ENCODE measurements at places on chromosomes 6 and 20.

DNA sequence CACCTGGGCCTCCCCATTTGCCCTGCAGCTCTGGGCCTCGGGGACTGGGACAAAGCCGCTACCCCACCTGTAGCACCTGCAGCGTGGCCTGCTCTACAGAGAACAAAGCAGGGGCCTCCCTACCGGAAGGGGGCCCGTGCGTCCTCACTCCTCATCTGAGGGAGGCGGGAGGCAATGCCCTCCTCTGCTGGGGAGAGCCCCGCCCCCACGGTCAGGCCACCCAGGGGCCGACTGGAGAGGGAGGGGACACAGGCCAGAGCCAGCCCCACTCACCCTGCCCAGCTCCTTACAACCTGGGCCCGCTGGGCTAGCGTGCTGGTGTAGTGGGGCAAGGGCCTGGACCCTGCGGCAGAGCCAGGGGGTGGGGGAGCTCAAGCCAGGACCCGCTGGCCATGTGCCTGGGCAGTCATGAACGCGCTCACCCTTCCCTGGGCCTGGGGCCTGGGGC is 8.0 kb downstream of the LAMA5 start:
- no peak for DNase-seq

GRCh38 chr20:44022464-44022863 is 107.8 kb downstream of the TOX2 start:
- no peak for DNase-seq

DNA sequence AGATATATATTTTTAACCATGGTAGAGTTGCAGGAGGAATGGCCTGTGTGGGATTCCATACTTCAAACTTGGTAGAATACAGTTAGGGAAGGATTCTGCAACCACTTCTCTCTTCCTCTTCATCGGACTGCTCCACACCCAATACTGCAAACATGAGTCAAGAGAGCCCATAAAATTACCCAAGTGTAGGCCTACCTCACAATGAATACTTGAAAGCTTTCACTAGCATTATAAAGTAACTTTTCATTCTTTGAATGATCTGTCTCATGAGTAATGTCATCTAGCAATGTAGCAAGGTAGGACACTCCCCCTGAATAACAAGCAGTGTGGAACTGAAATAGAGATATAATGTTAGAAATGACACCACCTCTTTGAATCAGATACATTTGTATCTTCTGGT is 79.4 kb downstream of the FOXC1 start:
- DNase-seq: no peak

DNA sequence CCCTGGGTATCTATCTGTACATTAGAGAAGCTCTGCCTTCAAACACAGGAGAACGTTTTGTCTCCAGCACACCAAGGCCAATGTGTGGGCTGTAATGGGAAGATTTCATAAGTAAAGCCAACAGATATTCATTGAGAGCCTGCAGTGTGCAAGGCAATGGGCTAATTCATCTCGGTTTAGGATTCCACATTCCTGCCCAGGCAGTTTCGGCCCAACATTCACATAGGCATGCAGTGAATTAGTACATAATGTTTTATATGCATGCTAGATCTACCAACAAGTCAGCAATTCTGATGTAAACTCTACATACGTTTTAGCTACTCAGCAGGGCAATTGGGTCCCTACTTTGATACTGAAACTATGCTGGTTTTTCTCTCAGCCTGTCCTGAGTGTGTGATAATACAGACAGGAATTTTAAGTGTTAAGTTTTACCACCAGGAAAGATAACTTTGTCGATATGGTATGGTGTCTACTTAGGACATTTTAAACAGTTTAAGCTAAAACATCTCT is 46.9 kb upstream of the NAA20 start:
- DNase-seq: no peak

DNA sequence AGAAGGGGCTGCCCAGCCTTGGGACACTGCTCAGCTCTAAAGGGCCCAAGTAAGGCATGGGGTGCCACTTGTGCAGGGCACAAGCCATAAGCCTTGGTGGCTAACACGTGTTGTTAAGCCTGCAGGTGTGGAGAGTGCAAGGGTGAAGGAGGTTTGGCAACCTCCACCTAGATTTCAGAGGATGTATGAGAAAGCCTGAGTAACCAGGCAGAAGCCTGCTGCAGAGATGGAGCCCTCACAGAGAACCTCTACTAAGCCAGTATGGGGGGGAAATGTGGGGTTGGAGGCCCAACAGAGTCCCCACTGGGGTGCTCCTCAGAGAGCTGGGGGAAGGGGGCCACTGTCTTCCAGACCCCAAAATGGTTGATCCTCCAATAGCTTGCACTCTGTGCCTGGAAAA is 32.6 kb downstream of the SERINC1 start:
- DNase-seq: no peak

- DNase-seq: no peak
These were observed 5.0 kb downstream of the ASIP start for GRCh38 chr20:34246126-34246626.

GRCh38 chr20:21378259-21378658 is 19.1 kb downstream of the NKX2-4 start:
- DNase-seq: no peak

DNA sequence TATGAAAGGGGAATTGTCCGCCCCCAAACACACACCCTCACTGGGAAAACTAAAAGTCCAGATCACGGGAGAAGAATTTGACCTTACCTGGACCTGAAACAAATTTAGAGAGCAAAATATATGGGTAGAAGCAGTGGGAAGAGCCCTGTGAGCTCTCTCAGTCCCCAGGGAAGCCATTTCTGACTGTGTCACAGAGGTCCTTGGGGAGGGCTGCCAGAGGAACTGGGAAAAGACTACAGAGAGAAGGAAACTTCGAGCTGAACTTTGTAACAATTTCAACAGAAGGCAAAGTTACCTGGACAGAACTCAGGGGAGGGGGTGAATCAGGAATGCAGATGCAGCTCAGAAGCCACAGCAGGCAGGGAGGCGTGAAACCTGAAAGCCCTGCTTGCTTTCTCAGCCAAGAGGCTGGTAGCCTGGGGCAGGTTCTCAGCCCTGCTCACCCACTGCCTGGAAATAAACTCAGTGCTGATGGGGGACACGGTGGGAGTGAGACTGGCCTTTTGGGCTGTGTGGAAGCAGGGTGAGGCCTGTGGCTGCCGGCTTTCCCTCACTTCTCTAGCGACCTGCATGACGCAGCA is 163.8 kb downstream of the TMEM200A start:
- no peak for DNase-seq

- no peak for DNase-seq
These were observed 179.7 kb upstream of the MYLIP start for GRCh38 chr6:15948930-15949900.

GRCh38 chr6:44020148-44020547 is 107.1 kb downstream of the MRPL14 start:
- DNase-seq: no peak

GRCh38 chr20:57004416-57004815 is 262.0 kb downstream of the BMP7 start:
- DNase-seq: no peak

- no peak for DNase-seq
These were observed 22.0 kb downstream of the FIG4 start for GRCh38 chr6:109713097-109713496.

DNA sequence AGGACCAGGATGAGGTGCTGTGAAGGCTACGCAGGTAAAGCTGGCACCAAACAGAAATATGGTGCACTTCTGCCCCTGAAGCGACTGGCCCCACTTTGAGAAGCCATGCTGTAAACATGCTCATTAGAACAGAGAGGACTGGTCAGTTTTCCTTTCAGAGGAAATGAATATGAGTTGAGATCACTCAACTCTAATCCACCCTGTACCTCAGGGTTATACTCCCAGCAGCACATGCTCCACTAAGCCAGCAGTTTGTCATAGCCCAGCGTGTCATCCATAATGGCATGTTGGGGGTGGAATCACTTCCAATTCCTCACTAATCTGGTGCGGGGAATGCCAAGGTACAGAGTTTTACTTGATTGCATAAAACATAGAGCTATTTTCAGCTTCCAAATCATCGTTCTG is 98.1 kb downstream of the HIVEP2 start:
- DNase-seq: no peak
